ENCODE measurements at places on chromosomes 5 and 9.

DNA sequence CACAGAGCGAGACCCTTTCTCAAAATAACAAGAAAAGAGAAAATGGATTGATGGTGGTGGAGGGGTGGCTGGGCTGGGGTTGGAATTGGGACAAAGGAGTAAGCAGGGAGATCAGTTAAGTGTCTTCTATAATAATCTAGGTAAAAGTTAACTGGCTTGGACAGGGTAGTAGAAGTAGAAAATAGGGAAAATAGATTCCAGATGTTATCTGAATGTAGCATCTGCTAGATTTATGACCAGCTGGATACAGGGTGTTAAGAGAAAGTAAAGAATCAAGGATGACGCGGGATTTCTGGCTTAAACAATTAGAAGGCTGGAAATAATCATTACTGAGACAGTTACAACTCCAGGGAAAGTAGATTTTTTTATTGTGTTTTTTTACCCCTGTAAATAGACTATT is 13.0 kb downstream of the PPP6C start:
- no peak for DNase-seq

- no peak for DNase-seq
Observed at GRCh38 chr9:109973336-109973735, 193.3 kb downstream of the PALM2AKAP2 start.

GRCh38 chr9:122445155-122445749 is 32.5 kb downstream of the OR1J1 start:
- DNase-seq, result no peak

- DNase-seq, result no peak
Observed at GRCh38 chr5:139684881-139685749, 37.0 kb downstream of the CXXC5 start.

- DNase-seq, result no peak
Observed at GRCh38 chr5:127754259-127754658, 51.1 kb downstream of the CCDC192 start.

- DNase-seq, result no peak
Observed at GRCh38 chr5:18394443-18394804, 760.2 kb downstream of the TAF11L14 start.

- no peak for DNase-seq
Observed at GRCh38 chr9:127967151-127967809, 13.5 kb downstream of the EEIG1 start.

- DNase-seq, result no peak
Observed at GRCh38 chr5:143057580-143057999, 287.4 kb downstream of the ARHGAP26 start.
